PC-9 (cell line): ENCODE measurements at places on chromosomes 6 and 20.

GRCh38 chr6:89597988-89598387, 40.6 kb downstream of the LYRM2 start:
- peak; percentile 67 for DNase-seq

GRCh38 chr6:13980534-13980933, 55.8 kb downstream of the RNF182 start:
- no peak for DNase-seq

DNA sequence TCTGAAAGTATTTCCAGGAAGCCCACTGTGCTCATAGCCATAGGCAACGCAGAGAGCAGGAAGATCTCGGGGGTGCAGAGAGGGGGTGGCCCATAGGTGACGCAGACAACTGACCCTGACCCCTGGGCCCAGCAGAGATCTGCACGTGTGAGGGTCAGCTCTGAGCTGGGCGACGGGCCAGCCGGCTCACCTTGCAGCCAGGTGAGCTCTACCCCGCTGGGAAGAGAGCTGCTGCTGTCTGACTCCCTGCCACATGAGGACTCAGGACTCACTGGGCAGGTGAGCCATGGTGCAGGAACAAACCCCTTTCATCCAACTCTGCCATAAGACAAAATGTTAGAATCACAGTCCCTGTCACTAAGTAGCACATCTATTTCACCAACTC, 19.6 kb downstream of the ZBTB46 start:
- DNase-seq: no peak

GRCh38 chr6:15421945-15422733, 176.3 kb downstream of the JARID2 start:
- DNase-seq: no peak

GRCh38 chr6:148109732-148110131, 232.9 kb upstream of the SASH1 start:
- DNase-seq: no peak

- no peak for DNase-seq
Measured at GRCh38 chr6:162829013-162829742, 101.4 kb downstream of the PACRG start.

- DNase-seq: no peak
Measured at GRCh38 chr20:3754276-3754630, 13.3 kb downstream of the ADISSP start.

GRCh38 chr6:106608080-106608668, 21.1 kb downstream of the RTN4IP1 start:
- peak; percentile 47 for DNase-seq

DNA sequence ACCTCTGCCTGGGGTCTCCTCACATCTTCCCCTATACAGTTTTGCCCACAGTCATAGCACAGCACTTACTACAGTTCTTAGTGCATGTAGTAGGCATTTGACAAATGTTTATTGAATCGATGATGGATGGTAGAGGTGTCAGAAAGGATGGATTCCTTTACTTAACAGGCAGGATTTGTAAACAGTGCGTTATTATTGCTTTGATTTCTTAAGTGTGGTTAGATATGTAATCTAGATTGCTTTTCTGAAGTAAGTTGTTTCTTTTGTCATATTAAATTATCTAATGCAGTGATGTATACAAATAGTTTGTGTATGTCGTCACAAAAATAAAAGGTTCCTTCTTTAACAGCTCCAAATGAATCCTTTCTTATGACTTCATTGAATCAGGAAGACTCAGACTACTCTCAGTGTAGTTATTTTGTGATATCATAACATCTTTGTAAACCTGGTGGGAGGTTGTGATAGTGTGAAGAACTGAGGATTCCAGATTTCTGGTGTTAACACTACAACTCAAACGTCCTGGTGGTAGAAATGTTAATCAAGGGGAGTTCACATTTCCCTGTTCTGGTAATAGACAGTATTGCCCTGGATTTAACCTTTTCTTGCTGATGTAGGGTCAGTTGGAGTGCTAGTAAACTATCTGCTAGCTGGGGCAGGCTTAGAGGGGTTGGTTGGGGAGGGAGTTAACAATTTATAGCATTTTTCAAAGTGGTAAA, 87.7 kb downstream of the HIVEP1 start:
- DNase-seq: no peak

- no peak for DNase-seq
Measured at GRCh38 chr6:113723182-113723581, 134.0 kb upstream of the MARCKS start.

DNA sequence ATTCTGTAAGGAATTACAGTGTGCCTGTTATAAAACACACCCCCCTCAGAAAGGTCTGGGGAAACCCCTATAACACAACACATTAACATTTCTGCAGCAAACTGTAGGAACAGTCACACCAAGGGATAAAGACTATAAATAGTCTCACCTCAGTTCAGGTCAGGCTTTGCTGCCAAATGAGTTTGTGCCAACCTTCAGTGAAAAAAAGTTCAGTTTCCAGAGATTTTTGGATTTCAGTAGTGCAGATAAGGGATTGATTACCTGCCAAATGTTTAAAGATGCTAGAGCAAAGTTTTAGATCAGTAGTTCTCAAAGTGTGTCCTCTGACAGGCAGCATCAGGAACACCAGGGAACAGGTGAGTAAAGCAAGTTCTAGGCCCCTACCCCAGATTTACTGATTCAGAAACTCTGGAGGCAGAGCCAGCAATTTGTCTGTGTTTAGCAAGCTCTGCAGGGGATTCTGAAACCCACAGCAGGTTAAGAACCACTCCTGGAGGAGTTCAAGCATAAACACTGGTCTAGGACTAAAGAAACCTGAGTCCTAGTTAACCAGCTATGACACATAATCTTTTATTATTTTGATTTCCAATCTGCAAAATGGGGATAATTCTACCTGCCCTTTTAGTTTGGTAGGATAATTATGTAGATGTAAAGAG, 111.0 kb downstream of the RCAN2 start:
- no peak for DNase-seq

- DNase-seq: no peak
Measured at GRCh38 chr6:138300469-138300868, 77.2 kb upstream of the SMIM28 start.

DNA sequence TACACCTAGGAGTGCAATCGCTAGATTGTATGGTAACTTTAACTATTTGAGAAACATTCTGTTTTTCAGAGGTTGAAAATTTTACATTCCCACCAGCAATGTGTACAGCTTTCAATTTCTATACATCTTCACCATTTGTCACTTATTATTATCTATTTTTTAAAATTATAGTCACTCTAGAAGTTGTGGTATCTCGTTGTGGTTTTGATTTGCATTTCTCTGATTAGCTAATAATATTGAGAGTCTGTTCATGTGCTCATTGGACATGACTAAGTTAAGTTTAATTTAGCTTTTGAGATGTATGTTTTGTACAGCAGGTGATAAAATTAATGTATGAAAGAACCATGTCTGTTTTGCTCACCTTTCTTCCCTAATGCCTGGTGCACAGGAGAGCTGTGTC, 34.8 kb upstream of the PLCB1 start:
- DNase-seq: no peak

- no peak for DNase-seq
Measured at GRCh38 chr6:16832043-16832567, 70.8 kb upstream of the ATXN1 start.

DNA sequence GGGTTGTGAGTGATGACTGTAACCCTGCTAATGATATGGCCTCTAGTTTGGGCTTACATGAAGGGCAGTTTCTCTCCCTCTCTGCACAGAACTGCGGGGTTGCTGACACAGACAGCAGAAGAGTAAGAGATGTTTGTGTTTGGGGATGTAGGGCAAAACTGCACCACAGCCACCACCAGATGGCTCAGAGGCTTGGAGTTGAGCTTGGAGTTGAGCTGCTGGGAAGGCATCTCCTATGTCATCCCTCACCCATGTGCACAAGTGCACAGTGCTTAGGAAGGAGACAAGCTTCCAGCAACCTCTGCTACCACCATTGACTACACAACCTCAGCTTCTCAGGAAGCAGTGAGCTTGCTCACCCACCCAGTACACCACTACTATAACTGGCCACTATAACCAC, 303.9 kb upstream of the DEFB112 start:
- no peak for DNase-seq

DNA sequence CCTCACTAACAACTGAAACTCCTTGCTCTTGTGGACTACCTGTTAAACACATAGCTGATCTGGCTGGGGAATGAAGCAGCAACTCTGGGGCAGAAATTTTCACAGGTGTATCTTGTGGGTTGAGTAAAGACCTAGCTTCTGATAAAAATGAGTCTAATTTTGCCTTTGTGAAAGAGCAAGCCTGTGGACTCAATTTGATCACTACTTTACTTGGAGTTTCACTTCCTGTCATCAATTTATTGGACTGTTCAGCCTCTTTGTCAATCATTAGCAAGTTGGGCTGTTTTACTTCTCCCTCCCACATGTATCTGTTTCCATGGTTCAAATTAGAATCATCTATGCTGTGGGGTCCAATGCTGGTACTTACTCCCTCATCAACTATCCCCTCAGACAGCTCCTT, 29.6 kb upstream of the CRIP3 start:
- no peak for DNase-seq

DNA sequence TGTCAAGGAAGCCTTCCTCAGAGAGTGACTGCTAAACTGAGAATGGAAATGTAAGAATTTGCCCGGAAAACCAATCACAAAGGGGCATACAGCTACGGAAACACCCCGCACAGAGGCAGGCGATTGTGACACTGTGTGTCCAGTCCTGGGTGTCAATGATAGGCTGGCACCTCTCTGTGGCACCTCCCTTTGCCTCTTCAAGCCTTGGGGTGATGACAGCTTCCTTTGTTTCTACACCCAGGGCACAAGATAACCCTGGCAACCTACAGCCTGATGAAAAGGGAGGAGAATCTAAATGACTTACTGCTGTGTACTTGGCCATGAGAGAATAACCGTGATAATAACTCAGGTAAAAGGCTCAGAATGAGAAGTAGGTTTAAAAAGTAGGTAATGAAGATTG, 93.6 kb upstream of the SSTR4 start:
- DNase-seq: no peak

DNA sequence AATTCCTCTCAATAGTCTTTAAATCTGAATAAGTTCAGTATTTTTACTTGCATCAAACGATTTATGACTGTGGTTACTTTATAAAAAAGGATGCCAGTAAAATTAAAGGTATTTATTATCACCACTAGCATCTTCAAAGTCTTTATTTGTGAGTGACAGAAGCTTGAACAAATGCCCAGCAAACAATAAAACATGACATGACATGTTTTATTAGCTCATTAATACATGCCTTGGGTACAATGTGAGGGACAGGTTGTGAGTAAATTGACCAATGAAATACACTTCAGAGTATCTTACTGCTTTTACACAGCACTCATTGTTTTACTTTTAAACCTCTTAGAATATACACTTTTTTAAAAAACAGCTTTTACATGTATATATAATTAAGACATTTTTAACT, 113.4 kb upstream of the BEND3 start:
- DNase-seq: no peak

DNA sequence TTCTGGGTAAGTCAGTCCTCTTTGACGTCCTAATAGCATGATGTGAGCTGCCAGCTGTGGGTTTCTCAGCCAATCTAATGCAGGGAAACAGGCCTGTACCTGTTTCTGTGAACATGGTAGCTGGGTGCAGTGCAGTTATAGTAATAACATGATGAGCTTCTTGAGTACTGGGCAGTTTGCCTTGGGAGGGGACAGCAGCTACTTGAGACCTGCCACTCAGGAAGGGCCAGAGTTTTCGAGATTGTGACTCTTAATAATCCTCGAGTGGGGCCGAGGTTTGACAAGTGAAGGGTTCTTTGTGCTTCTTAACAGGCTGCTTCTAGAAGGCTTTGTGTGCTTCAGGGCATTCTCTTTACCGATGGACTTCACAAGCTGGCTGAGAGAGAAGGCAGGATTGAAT, 180.1 kb downstream of the JARID2 start:
- DNase-seq: no peak

GRCh38 chr6:77463308-77463860, at the start of gene HTR1B:
Gene HTR1B, minus strand, starts transcription at chr6:77463491. Its CDS starts 88 bp downstream, at chr6:77463403.
- no peak for DNase-seq

DNA sequence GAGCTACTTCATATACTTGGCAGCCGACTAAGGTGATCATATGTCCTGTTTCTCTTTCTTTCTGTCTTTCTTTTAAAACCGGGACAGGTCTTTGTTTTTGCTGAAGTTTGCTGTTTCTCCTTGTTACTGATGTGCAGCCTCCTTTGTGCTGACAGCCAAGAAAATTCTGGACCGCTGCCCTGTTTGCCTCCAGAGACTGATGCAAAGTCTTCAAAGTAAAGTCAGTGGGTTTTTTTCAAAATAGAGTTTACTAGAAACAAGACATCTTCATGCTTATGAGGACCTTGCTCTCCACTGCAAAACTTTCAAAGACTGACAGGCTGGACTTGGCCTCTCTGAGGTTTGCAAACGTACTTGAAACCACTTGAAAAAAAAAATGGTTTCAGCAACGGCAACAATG, 510.5 kb upstream of the MAP3K7 start:
- DNase-seq: no peak

GRCh38 chr6:168542301-168542700, 101.3 kb downstream of the SMOC2 start:
- no peak for DNase-seq

DNA sequence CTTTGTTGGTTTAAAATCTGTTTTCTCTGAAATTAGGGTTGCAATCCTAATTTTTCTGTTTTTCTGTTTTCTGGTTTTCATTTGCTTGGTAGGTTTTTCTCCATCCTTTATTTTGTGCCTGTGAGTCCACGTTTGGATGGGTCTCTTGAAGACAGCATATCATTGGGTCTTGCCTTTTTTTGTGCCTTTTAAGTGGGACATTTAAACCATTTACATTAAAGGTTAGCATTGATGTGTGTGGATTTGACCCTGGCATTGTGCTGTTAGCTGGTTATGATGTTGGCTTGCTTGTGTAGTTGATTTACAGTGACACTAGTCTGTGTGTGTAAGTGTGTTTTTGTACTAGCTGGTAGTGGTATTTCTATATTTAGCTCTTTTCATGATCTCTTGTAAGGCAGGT, 28.0 kb upstream of the CST5 start:
- DNase-seq: no peak

DNA sequence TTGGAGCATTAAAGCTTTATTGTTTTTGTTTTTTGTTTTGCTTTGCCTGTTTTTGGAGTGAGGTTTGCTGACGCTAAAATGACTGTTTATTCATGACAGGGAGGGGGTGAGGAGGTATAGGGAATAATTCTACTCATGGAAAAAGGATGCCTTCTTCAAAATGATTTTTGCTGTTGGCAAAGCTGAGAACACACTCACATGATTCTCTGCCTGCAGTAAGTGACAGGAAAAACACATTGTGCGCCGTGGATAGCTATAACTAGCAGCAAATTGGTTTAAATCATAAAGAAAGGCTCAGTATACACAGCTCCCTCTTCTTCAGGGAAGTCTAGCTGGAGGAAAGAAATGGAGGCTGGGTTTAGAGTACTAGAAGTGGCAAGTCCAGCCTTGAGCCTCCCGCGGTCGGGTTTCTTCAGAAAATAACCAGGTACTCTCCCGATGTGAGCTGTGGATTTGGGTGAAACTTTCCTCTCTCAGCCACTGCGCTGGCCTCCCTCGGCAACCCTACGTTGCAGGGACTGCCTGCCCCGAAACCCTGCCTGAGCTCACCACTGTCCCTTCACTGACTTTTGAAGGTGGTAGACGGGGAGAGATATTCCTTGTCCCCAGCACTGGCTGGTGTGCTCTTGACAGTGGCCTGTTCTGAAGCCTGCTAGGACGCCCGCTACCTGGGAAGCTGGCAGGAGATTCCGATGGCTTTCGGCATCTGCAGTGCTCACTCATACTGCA, 278.2 kb downstream of the NRN1 start:
- DNase-seq: no peak
